Fibroblast of skin of right biceps (primary cell): ENCODE measurements at places on chromosomes 3 and 15.

- no peak for DNase-seq
Measured at GRCh38 chr15:51757450-51757849, 6.1 kb downstream of the TMOD2 start.

DNA sequence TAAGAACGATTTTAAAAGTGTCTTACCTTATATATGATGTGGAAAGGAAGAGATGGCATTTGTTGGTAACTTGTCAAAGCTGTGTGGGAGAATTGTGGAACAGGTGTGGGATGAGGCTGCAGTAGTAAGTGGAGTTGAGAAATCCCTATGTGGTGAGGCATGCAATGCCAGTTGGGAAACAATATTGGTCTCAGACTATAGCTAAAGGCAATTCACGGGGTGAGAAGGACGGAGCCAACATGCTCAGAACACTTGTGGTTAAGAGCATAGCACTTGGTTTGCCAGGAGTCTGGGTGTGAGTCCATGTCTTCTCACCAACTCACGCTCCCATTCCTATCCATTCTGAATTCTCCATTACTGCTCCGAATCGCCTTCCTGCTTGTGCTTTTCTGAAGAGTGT, 615.6 kb upstream of the ADAMTS9 start:
- no peak for DNase-seq

- no peak for DNase-seq
Measured at GRCh38 chr3:143753456-143753855, 94.8 kb downstream of the SLC9A9 start.

- no peak for DNase-seq
Measured at GRCh38 chr3:192897005-192897404, 20.7 kb downstream of the MB21D2 start.

GRCh38 chr15:93348711-93349545, 259.9 kb upstream of the RGMA start:
- DNase-seq, result no peak

GRCh38 chr15:67937153-67937761, 97.4 kb upstream of the RNU6-1 start:
- DNase-seq, result no peak

DNA sequence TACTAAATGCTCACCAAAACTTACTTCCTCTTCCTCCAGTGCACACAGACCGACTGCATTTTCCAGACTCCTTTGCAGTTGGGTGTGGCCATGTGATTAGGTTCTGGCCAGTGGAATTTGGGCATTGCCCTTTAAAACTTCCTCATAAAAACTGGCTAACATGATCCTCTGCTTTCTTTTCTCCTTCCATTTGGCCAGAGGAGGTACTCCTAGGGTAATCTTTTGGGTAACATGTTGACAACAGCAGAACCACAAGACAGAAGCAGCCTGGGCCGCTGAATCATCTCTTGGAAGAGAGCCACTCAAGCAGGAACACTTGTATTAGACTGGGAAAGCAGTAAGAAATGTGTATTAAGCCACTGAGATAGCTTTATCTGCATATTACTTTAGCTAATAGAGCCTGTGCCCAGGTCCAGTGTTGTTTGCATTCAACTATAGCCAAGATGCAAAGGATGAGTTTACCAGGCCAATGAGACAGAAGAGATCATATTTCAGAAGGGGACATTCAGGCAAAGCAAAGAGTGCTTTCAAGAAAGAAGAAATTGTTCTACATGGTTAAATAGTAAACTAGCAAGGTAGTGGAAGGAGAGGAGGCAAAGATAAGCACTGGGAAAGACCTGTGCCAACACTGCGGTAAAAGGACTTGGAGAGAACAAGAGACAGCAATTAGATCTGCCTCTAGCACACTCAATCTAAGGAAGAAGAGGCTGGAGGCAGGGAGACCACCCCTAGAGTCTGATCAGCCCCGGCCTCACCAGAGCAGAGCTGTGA, 79.8 kb downstream of the PLCH1 start:
- peak; percentile 89 for DNase-seq

- DNase-seq, result peak; percentile 9
Measured at GRCh38 chr3:171163101-171164066, 136.9 kb upstream of the SLC2A2 start.

DNA sequence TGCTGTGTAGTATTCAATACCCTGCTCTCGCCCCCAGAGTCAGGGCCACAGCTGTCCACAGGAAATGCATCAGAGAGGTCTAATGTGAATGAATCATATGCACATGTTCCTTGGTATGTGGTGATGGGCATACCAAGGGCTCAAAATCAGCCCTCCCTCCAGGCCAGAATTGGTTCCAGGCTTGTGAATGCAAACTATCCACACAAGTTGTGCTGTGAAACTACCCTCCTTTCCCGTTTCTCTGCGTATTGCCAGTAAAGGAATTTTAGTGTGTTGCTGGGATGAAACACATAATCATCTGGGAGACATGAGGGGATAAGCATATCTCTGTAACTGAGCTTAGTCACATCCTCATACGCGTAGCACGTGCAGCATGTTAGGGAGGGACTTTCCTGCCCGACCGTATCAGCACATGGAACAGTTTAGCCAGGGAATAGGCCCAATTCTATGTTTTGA, 9.2 kb upstream of the MME start:
- peak; percentile 98 for DNase-seq

DNA sequence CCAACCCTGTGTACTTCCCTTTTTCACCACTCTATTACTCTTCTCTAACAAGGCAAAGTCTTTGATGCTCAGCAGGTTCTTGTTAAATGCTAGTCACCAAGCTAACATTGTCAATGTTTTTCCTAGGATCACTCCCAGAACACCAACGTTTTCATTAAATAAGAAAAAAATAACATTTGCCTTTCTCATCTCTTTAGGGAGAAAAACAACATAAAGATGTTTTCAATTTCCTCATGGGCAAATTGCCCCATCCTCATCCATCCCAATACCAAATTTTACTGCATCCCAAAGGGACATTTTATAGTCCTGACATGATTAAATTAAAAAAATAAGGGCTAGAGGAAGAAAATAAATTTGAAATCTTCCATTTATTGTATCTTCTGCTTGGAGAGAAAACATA, 106.5 kb downstream of the SUCNR1 start:
- DNase-seq, result peak; percentile 22
